ENCODE measurements at places on chromosomes 5 and 9. TPM values are rescaled to one million over a fixed set of nuclear protein-coding genes. Genes with fewer than 3 reads are reported as not detected.

DNA sequence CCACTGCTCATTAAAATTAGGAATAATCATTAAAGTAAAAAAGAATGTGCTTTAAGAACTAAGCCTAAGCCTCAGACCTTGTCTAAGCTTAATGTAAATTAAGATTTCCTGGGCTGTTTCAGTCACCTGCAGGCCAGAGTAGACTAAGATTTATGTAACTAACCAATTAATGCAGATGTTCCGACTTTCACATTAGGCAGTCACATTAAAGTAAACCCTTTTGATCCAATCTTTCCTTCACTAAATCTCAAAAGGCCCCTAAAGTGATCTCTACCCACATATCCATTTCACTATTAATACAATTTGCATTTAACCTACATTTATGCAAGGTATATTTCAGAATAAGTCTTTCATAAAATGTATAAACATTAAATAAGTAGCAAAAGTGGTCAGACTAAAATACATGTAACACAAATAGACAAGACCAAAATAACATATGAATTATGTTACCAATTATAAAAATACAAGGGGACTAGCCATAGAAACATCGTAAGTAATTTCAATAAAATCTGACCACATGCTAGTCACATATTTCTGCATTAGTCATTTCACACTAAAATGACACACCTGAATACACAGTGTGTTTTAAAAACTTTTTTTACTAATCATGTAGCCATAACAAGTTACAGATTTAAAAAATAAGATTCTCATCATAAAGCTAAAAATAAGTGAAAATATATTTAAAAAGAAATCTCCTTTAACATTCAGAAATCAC, 7.7 kb downstream of the NR3C1 start:
- DNase-seq, result no peak
- H3K4me1 ChIP-seq, result peaks cover 34% of the 10 kb centered on the region
- no peaks in the 10 kb centered on the region for H3K36me3 ChIP-seq
- H3K27ac ChIP-seq, result no peak overlapping the region
- H3K4me3 ChIP-seq, result no peak overlapping the region

DNA sequence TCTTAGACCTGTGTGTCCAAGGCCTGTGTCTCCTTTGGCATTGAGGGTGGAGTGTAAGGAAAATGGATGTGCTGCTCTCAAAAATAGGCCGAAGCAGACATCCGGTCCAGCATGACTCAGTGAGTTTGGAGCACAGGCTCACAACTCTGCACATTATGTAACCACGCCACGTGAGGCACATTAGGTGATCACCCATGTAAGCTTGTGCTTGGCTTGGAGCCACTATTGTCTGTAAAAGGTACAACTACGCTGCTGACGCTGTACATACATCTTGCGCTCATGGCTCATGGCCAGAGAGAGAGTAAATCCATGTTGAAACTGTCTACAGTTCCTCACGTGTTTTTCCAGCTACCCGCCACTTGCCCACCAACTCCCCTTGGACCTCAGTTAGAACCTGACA, 177.5 kb downstream of the PDE4D start:
- H3K27me3 ChIP-seq, result no peaks in the 10 kb centered on the region
- no peak overlapping the region for H3K27ac ChIP-seq
- H3K36me3 ChIP-seq, result no peaks in the 10 kb centered on the region
- H3K4me1 ChIP-seq, result no peaks in the 10 kb centered on the region
- DNase-seq, result no peak

DNA sequence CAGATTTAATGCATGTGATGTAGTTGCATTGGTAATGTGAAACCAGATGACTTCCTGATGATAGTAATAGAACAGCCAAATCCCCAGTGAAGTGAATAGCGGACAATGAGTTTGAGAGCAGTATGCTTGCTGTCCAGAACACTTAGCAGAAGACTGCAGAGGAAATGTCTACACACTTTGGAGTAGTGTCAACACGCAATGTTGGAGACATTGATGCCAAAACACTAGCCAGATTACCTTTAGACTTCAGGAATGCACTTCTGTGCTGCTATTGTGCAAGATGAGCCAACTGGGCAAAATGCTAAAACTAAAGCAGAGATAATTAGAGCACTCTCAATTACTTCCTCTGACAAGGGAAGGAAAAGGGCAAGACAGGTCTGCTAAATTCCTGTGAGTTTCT, 176.7 kb downstream of the PRDM9 start:
- H3K36me3 ChIP-seq, result no peaks in the 10 kb centered on the region
- H3K27ac ChIP-seq, result no peak overlapping the region
- H3K4me1 ChIP-seq, result no peaks in the 10 kb centered on the region
- no peak for DNase-seq

DNA sequence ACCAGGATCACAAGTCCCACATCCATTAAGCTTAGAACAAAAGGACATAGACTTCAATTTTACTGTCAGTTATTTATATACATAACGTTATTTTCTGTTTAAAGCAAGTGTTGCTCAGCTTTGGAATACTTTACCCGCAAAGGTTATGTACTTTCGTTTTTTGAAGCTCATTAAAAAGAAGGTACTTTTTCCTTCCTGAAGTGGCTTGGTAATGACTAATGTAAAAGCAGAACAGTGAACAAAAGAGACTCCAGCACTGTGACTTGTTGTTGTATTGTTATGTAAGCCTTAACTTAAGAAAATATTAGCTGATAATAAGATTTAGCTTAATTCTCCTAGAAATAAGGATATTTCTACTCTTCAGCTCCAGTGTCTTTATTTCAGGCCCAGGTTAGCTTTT, 97.3 kb upstream of the SLCO6A1 start:
- H3K4me1 ChIP-seq, result no peaks in the 10 kb centered on the region
- no peaks in the 10 kb centered on the region for H3K27me3 ChIP-seq
- H3K27ac ChIP-seq, result no peak overlapping the region
- DNase-seq, result no peak
- no peak overlapping the region for H3K4me3 ChIP-seq

DNA sequence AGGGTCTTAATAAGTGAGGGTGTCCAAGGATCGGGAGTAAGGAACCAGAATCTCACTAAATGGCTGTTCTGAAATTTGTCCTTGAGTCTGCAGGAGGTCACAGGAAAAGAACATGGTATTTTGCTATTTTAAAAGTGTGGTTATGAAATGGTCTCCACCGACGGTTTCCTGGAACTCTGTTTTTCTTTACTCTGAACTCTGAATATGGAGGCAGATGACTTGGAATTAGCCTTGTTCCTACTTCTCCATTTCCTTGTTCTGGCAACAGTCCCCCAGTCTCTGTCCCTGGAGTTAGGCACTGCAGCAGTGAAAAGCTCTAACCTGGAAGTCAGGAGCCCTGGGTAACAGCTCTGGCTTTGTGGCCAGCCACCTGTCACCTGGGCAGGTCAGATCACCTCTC, 46.6 kb upstream of the C5orf58 start:
- H3K27ac ChIP-seq, result no peak overlapping the region
- H3K4me3 ChIP-seq, result no peak overlapping the region
- H3K4me1 ChIP-seq, result no peaks in the 10 kb centered on the region
- no peaks in the 10 kb centered on the region for H3K36me3 ChIP-seq

DNA sequence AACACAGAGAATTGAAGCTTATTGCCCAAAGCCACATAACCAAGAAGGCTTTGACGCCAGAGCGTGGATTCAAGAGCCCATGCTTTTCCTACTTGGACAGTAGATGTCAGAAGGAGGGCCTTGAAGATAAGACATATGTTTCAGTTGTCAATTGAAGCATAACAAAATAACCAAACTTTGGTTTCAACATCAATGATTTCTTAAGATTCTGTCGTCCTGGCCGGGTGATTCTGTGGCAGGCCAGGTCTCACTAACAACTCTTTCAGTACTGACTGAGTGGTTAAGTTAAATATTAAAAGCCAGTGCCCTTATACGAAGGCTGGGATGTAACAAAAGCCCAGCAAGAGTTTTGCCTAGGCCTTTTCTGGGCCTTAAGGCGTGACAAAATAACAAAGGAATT, 94.0 kb downstream of the RCL1 start:
- no peak overlapping the region for H3K27ac ChIP-seq
- H3K4me3 ChIP-seq, result no peak overlapping the region
- peak; percentile 46 for DNase-seq
- no peaks in the 10 kb centered on the region for H3K36me3 ChIP-seq
- H3K4me1 ChIP-seq, result peaks cover 8% of the 10 kb centered on the region

GRCh38 chr5:112412346-112412745, 6.7 kb downstream of the EPB41L4A start:
- peak overlapping the region; percentile 18 for H3K27ac ChIP-seq
- H3K4me3 ChIP-seq, result no peak overlapping the region
- DNase-seq, result no peak
- H3K36me3 ChIP-seq, result no peaks in the 10 kb centered on the region
- peaks cover 80% of the 10 kb centered on the region for H3K4me1 ChIP-seq
- no peaks in the 10 kb centered on the region for H3K27me3 ChIP-seq

DNA sequence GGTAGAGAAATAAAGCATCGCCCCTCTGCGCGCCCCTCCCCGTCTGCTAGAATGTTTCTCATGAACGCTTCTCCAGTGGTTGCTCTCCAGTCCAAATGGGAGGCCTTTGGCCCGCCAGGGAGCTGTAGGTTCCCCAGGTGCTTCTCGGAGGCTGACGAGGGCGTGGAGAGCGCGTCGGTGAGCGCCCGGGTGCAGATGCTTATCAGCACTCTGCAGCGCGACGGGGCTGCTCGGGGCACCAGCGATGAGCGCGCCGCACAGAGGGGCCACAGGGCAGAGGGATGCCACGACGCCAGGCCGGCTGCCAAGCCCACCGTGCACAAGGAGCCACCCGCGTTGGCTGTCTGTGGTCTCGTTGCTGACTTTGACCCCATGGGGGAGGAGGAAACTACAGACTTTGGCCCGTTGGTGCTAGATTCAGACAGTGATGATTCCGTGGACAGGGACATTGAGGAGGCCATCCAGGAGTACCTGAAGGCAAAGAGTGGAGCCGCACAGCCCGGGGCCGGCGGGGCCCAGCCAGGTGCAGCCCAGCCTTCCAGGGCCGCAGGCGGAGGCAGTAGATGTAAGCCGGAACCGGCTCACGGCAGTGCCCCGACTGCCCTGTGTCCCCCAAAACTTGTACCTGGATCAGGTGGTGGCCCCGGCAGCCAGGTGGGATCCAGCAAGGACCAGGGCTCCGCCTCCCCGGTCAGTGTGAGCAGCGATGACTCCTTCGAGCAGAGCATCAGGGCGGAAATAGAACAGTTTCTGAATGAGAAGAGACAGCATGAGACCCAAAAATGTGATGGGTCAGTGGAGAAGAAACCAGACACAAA, 5.1 kb downstream of the PPP1R26 start:
- H3K27ac ChIP-seq, result no peak overlapping the region
- no peak overlapping the region for H3K4me3 ChIP-seq
- no peaks in the 10 kb centered on the region for H3K27me3 ChIP-seq
- H3K36me3 ChIP-seq, result peaks cover 40% of the 10 kb centered on the region
- H3K4me1 ChIP-seq, result peaks cover 6% of the 10 kb centered on the region
- DNase-seq, result no peak

DNA sequence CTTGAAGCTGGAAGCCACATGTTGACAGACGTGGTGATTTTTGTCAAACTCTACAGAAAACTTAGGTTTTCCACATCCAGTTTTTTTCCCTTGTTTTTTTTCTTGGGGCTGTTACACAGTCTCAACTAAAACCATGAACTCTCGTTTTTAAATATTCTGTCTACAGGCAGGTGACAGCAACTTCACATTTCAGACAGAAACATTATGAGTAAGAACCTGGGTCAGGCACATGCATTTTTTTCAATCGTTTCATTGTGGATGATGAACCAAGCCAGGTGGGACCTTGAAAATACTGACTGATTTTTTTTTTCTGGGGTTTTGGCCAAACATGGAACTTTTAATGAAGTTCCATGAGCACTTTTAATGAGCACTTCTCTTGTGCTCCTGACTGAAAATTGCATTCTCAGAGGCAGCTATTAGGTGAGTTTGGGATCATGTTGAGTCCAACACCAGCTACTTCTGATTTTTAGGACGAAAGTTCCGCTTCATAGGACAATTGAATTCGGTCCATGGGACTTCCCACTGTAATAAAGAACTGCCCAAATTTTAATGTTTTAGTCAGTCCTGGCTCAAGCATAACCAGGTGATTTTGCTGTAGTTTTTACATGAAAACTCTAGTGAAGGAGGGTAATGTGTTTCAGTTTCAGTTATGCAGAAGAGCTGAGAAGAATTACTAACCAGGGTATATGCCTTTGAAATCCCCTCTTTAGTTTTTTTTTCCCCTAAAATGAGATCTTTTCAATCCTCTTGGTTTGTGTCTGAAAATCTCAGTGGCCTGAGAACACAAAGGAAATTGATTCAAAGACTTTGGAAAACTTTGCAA, 93.2 kb upstream of the ADAMTS16 start:
- no peaks in the 10 kb centered on the region for H3K4me1 ChIP-seq
- no peaks in the 10 kb centered on the region for H3K27me3 ChIP-seq
- H3K36me3 ChIP-seq, result no peaks in the 10 kb centered on the region
- H3K27ac ChIP-seq, result no peak overlapping the region

- DNase-seq, result peak; percentile 77
- no peaks in the 10 kb centered on the region for H3K4me1 ChIP-seq
- H3K4me3 ChIP-seq, result no peak overlapping the region
- H3K27ac ChIP-seq, result no peak overlapping the region
Measured at GRCh38 chr5:180441564-180442051, 52.6 kb upstream of the CNOT6 start.

GRCh38 chr9:106799152-106799551, 63.8 kb upstream of the ZNF462 start:
- DNase-seq, result no peak
- H3K36me3 ChIP-seq, result no peaks in the 10 kb centered on the region
- H3K4me1 ChIP-seq, result peaks cover 9% of the 10 kb centered on the region
- H3K4me3 ChIP-seq, result no peak overlapping the region
- H3K27me3 ChIP-seq, result no peaks in the 10 kb centered on the region

DNA sequence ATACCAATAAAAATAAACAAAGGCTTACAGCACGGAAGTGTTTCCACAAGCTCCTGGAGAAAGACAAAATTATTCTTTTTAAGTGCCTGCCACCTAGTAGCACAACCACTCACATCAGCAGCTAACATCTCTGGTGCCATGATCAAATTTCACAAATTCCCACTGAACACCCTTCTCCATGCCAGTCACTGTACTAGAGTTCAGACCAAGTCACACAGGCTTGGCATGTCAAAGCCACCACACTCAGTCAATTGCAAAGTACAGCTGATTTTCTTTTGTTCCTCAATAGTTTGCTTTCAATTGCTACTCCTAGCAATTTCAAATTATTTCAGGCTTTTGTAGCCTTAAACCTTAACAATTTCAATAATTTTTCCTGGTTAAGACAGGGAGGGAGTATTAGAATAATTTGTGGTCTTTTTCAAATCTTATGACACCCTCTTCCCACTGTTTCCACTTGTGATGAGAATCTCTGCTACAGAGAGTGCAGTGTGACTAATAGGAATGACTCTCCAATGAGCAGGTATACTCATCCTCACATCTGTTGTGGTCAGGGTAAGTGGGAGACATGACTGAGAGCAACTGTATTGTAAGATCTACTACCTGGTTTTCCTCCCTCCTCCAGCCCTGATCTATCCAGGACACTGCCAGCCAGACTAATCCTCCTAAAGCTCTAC, 46.2 kb downstream of the RNF145 start:
- H3K4me3 ChIP-seq, result no peak overlapping the region
- H3K36me3 ChIP-seq, result peaks cover 14% of the 10 kb centered on the region
- DNase-seq, result peak; percentile 12
- H3K4me1 ChIP-seq, result peaks cover 12% of the 10 kb centered on the region
- H3K27me3 ChIP-seq, result no peaks in the 10 kb centered on the region

- H3K27ac ChIP-seq, result no peak overlapping the region
- no peak for DNase-seq
- no peak overlapping the region for H3K4me3 ChIP-seq
Measured at GRCh38 chr9:14748373-14748772, 25.8 kb upstream of the CER1 start.

Gene F12
- 0.42 TPM for total RNA-seq

Gene CHSY3
- 1.7 TPM for total RNA-seq

Gene GMCL2
- total RNA-seq, result not detected

Gene CTSV
- total RNA-seq, result 0.89 TPM

Gene SLC2A6
- 2.4 TPM for total RNA-seq

Gene SV2C
- 0.11 TPM for total RNA-seq

Gene BSPRY
- total RNA-seq, result 66.5 TPM

Gene OTULINL
- total RNA-seq, result 6.0 TPM

Data from thyroid gland (tissue), 4 donors.